ENCODE measurements at places on chromosomes 2 and 18. TPM values are rescaled to one million over a fixed set of nuclear protein-coding genes. Genes with fewer than 3 reads are reported as not detected.

DNA sequence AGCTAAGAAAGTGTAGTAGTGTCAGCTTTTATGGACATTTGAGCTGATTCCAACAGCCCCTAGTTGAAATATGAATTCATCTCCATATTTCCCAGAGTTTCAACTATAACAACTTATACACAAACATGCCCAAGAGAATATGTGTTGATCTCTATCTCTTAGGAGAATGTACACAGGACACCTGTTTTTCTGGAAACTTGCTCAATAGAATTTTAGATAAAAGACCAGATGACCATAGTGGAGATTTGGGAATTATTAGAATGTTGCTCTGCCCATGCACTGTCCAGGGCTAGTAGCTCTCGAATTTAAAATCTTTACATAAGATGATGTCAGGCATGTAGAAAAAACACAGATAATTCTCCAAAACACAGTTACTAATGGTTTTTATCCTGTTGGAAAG lies 162.3 kb upstream of the VRK2 start:
- DNase-seq: no peak
- H3K27ac ChIP-seq: no peak overlapping the region

DNA sequence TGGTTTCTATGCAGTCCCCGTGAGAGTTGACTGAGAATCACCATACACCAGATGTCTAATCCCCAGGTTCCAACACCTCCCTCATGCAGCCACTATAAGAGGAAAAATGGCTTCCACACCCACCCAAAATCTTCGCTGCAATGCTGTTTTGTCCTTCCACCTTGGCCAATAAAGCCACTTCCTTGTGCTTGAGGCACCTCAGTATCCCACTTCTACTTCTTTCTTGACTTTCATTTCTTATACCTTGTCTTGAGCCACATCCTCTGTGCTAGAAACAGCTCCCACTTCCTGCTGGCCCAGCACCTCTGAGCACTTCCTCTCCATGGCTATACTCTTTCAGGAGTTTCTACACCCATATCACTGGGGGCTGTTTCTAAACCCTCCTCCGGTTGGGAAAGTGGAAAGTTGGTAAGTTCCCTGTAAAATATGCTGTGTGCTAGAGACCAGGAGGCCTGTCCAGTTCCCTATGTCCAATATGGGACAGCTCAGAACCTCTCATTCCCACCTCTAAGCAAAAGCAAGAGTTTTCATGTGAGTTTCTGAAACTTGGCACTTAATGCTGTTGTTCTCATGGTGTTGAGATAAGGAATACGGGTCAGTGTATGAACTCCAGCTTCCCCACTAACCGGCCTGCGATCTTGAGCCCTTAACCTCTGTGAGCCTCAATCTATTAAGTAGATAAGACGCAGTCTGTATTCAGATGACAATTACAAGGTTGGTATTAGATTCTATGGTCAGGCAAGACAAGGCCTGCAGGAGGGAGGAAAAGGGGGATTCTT lies 209.1 kb upstream of the ID2 start:
- H3K4me3 ChIP-seq: no peak overlapping the region
- no peaks in the 10 kb centered on the region for H3K36me3 ChIP-seq
- no peak overlapping the region for H3K27ac ChIP-seq
- H3K27me3 ChIP-seq: no peaks in the 10 kb centered on the region

- no peak overlapping the region for H3K4me3 ChIP-seq
- no peaks in the 10 kb centered on the region for H3K36me3 ChIP-seq
- DNase-seq: no peak
- H3K27ac ChIP-seq: no peak overlapping the region
- H3K4me1 ChIP-seq: no peaks in the 10 kb centered on the region
- H3K27me3 ChIP-seq: no peaks in the 10 kb centered on the region
Observed at GRCh38 chr2:60252581-60253150, 300.8 kb downstream of the BCL11A start.

SCN7A gene
- total RNA-seq: 0.29 TPM

CTLA4 gene
- total RNA-seq: not detected
